ENCODE measurements at places on chromosomes 2 and 18.

DNA sequence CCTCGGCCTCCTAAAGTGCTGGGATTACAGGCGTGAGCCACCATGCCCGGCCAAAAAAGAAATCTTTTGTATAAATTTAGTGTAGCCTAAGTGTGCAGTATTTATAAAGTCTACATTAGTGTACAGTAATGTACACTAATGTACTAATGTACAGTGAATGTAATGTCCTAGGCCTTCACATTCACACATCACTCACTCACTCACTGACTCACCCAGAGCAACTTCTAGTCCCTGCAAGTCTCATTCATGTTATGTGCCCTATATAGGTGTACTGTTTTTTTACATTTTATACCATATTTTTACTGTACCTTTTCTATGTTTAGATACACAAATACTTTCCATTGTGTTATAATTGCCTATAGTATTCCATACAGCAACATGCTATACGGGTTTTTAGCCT is 254.9 kb downstream of the MYO3B start:
- DNase-seq, result no peak

DNA sequence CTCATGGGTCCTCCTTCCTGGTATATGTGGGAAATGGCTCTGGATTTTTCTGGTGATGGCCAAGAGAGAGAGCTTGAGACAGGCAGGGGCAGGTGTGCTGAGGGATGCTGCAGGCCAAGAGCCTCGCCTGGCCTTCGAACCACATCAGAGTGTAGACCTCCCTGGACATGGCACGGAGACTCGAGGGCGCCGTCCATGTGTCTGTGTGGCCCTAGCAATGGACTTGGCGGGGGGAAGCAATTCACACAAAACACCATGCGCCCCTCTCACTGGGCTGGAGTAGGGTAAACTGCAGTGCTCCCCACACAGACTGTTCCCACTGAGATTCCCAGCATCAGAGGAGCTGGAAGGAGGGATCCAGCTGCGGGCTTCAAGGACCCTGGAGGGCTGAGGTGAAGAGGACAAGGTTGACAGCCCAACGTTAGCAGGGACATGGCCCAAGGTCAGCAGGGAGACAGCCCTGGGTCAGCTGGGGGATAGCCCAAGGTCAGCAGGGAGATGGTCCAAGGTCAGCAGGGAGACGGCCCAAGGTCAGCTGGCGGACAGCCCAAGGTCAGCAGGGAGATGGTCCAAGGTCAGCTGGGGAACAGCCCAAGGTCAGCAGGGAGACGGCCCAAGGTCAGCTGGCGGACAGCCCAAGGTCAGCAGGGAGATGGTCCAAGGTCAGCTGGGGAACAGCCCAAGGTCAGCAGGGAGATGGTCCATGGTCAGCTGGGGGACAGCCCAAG is 75.4 kb upstream of the HDAC4 start:
- no peak for DNase-seq

DNA sequence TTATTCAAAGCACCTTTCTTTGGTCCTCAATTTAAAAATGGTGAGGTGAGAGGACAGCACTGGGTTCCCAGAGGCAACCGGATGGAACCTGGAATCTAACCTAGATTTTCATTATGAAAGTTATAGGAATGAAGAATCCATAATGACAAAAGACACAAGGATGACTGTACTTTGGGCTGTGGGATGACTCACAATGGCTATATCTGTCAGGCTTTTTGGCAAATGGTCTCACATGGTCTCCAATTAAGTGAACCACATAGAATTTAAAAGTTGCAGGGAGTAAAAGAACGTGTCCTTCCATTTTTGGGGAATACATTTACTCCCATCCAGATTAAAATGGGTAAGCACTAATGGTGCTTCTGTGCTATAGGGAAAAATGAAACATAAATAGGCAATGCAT is 31.8 kb upstream of the LYPD1 start:
- DNase-seq, result no peak

GRCh38 chr18:29841631-29842030 is 1200.9 kb downstream of the DSC3 start:
- no peak for DNase-seq

DNA sequence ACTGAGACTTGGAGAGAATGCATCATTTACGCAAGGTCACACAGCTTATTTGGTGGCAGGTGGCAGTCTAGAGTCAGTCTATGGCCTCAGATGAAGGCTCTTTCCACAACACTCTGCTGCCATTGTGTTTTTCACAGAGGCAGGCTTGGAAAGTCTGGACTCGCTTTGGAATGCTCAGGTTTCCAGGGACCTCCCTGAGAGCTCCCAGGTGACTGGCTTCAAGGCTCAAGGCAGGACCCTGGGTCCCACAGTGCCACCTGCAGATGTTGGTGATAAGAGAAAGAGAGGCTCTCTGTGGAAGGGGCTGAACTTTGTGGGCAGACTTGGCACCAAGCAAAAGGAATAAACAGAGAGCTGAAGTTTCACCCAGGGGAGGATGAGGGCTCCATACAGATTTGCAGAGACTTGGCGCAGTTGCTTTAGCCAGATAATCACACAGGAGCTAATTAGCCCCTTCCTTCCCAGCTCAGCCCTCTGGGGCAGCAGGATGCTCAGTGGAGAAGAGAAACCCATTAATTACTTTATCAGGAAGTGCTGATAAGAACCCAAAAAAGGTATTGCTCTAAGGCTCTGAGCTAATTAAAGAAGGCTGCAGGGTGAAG is 103.5 kb downstream of the LBH start:
- DNase-seq, result no peak

GRCh38 chr18:75170916-75171315 is 38.0 kb downstream of the PTGR3 start:
- no peak for DNase-seq

DNA sequence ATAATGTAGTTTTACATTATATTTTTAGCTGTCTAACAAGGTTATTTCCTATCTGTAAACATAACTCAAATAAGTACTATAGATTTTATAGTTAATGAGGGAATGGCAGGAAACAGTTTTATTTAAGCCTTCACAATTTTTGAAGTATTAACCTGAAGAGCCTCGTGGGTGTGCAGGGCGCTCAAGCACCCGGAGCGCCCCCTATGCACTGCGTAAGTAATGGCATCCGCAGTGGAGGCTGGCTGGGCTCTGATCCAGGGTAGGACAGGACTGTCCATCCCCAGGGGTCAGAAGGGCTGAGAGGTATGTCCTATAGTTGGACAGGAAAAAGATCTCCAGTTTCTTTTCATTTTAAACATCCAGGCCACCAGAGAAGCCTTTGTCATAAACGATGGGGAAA is 8.2 kb upstream of the GBX2 start:
- DNase-seq, result no peak

DNA sequence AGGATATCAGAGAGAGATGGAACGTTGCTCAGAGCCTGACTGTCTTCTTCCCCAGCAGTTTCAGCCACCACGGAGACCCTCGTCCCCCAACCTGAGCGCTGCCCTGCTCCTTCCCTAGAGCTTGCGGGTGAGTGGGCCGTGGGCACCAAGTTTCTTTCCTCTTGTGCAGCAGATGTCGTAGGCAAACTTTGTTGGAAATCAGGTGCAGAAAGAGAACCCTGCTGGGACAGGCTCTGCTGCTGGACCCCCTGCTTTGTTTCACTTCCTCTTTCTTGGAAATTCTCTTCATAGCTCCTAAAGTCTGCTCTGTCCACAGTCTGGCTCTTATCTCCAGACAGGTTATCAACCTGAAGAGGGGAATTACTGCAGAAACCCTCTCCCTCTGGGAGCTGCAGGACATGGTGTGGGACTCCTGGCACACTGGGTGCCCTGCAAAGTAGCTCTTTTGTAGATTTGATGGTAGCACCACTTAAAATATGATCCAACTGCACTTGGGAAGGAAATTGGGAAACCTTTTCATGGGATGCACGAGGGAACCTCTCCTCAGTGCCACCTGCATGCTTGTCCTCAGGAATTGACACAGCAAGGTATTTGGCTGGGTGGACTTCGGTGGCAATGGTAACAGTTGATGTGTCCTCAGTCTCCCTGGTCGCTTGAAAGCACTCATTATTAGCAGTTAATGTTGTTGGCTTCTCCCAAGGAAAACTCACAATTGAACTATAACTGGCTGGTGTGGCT is 92.2 kb downstream of the ALPK2 start:
- DNase-seq, result no peak

- DNase-seq, result no peak
Observed at GRCh38 chr2:26572591-26572990, 68.6 kb downstream of the CIB4 start.

DNA sequence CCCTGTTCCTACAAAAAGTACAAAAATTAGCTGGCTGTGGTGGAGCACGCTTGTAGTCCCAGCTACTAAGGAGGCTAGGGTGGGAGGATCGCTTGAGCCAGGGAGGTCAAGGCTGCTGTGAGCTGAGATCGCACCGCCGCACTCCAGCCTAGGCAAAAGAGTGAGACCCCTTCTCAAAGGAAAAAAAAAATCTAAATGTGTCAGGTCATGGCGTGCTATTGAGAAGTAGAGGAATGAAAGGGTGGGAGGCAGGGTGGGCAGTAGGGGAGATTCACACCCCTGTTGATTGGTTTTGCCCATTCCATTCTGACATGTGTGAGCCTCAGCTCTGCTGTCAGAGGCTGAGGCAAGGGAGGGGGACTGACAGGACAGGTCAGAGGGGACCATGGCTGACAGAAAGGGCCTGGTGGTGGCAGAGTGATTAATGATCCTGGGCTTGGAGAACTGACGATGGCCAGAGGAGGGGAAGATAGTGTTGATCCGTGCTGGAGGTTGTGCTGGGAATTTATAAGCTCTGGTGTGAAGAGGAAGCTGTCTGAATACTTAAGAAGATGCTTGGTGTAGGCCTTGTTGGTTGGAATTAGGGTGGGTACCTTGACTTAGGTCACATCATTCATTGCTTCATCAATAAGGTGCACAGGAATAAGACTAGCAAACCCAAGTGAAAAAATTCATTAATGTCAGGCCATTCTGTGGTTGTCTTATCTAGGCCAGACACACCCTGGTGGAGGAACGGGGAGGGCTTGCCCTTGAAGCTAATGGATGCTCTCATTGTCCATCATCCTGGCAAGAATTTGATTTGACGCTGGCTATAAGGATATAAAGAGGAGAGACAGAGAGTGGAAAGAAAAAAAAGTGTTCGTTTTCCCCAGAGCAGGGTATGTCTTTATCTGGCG is 19.1 kb upstream of the SMARCAL1 start:
- no peak for DNase-seq

- DNase-seq, result no peak
Observed at GRCh38 chr2:34419856-34420255, 820.8 kb upstream of the FAM98A start.

- no peak for DNase-seq
Observed at GRCh38 chr2:110101901-110102803, 13.5 kb downstream of the MALL start.

DNA sequence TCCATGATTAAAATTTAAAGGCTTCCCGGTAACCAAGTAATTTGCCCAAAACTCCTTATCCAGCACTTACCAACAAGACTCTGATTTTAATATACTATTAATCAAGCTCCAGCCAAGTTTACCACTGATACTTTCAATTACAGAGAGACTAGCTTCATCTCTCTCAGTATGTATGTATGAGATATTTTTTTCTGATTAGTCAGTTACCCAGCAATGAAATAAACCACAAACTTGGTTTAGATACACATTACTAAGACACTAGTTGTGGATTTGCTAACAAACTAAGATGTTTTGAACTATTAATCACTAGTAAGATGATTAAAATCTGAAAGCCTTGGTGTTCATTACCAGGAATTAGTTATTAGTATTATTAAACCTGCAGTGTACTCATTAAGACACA is 1272.2 kb upstream of the ACVR2A start:
- DNase-seq, result no peak

DNA sequence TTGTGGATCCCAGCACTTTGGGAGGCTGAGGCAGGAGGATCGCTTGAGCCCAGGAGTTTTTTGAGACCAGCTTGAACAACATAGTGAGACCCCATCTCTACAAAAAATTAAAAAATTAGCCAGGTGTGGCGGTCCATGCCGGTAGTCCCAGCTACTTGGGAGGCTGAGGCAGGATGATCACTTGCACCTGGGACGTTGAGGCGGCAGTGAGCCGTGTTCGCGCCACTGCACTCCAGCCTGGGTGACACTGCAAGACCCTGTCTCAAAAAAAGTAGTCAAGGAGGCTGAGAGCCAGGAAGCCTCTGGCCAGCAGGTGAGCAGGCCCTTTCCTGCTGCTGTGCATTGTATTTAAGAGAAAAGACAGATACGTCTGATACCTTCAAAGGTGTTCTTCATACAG is 11.1 kb upstream of the PROC start:
- no peak for DNase-seq

GRCh38 chr18:58870621-58871020 is 5.9 kb downstream of the ZNF532 start:
- DNase-seq, result no peak

DNA sequence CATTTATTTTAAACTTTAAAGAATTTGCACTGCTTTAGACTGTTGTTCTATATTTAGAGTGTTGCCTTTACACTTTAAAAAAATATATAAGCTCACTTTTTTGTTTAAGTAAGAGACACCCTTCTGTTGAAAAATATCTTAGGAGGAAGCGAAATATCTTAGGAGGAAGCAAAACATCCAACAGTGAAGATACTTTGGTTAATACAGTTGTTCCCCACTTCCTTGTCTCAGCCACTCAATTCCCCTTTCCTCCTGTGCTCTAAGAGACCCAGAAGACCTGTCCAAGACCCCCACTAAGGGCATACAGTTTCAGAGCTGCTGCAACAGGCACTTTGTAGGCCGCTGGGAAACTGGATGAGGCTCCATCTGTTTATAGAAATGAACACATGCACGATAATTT is 5.7 kb downstream of the SERPINB8 start:
- DNase-seq, result no peak

- DNase-seq, result no peak
Observed at GRCh38 chr2:219469186-219469724, 29.4 kb upstream of the GMPPA start.

DNA sequence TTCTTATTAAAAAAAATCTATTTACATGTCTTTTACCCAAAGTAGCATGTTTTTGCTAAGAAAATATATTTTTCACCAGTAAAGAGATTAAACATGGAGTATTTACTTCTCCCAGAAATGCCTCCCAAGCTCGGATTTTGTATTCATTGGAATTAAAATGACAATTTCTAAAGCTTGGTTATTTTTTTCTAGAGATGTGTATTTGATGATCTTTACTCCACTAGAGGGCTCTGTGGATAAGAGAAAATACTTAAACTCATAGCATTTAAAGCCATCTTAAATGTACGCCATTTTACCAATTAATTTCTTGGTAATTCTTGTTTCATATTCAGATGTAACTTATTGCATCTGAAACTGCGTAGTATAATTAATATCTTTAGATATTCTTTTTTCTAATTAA is 461.4 kb downstream of the GALR1 start:
- no peak for DNase-seq

DNA sequence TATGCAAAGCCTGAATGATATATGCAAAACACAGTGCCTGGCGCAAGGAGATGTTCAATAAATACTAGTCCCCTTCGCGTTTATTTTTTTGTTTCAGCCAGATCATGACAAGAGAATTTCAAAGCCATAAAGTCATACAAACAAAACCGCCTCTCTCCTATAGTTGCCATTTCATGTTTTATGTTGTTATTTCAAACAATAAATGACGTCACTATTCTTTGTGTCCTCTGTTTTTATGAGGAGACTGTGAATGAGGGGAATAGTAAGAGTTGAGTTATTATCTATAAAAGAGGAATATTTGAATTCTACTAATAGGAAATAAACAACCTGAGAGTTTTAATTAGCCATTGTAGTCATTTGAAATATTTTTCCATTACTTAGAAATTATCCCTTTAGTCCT is 464.5 kb downstream of the THSD7B start:
- no peak for DNase-seq

GRCh38 chr2:216074794-216075193 is 6.8 kb downstream of the PECR start:
- DNase-seq, result no peak

GRCh38 chr2:205166745-205167144 is 515.6 kb upstream of the NRP2 start:
- DNase-seq, result no peak

Data from stimulated activated CD4-positive, alpha-beta T cell treated with anti-CD3 and anti-CD28 coated beads, Interleukin-4, amount 100 ng/mL, for 24 hours (primary cell).